Neural progenitor cell (in vitro differentiated cells): ENCODE measurements at places on chromosomes 4 and X.

- no peak for DNase-seq
Observed at GRCh38 chrX:131646106-131646505, 102.2 kb downstream of the OR13H1 start.

GRCh38 chr4:87965501-87965975 is 10.0 kb upstream of the SPP1 start:
- no peak for DNase-seq

GRCh38 chr4:97144199-97144598 is 999.1 kb downstream of the STPG2 start:
- no peak for DNase-seq

- DNase-seq = peak; percentile 75
Observed at GRCh38 chr4:141132709-141133145, 542 bp downstream of the RNF150 start.

DNA sequence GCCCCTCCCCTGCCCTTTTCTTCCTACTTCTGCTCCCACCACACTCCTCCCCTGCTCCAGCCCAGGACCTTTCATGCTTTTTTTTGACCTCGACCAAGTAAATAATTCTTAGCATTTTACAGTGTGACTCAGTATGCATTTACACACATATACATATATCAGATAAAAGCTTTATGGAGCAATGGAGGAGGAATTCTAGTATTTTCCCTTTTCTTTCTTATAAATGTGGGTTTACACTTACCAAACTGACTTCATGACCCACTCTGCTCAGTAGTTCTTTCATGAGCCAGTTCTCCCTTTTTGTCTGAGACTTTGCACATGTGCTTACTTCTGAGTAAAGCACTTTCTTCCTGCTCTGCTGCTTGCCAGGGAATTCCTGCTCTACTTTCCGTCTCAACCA is 111.8 kb upstream of the H2AZ1 start:
- DNase-seq = no peak

DNA sequence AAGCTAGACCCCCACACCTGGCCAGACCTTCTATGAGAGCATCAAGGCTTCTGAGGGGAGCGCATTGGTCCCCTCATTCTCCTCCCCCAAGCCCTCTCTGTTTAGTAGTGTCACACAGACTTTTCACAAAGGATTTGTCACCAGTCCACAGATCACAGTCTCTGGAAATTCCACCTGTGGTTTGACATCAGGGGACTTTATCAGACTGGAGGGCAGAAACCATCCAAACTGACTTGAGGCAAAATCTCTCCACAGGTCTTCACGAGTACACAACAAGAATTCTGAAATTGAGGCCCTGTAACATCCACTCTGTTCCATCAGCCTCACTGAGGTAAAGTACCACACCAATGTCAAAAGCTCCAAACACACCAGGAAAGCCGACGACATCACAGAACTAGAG is 112.5 kb downstream of the SH3KBP1 start:
- no peak for DNase-seq

DNA sequence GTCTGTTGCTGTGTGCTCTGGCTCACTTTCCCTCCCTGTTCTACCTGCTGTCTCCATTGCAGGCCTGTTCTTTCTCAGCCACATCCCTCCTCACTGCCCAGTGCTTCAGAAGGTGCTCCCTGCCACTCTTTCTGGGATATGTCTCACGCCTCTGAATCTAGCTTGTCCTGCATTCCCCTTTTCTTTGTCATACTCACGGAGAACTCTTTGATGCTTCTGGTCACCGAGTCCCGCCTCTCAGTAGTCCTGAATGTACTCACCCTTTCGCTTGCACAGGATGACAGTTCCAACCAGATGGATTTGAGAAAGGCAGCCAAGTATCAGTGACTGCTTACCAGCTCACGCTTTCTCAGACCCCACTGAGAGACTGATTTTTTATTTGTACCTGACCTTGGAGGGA is 65.2 kb upstream of the TLR2 start:
- DNase-seq = peak; percentile 16

DNA sequence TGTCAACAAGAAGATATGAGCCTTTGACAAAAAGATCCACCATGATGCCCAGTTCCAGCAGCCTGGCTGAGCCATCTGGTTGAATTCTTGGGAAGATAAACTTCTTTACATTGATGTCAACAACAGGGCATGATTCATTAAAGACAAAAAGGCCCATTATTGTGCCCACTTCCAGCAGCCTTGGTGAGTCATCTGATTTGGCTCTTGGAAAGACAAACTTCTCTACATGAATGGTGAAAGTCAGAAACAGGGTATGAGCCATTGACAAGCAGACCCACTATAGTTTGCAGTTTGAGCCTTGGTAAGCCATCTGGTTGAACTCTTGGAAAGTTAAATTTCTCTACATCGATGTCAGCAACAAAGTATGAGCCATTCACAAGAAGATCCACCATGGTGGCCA is 4.1 kb upstream of the CSF2RA start:
- no peak for DNase-seq

DNA sequence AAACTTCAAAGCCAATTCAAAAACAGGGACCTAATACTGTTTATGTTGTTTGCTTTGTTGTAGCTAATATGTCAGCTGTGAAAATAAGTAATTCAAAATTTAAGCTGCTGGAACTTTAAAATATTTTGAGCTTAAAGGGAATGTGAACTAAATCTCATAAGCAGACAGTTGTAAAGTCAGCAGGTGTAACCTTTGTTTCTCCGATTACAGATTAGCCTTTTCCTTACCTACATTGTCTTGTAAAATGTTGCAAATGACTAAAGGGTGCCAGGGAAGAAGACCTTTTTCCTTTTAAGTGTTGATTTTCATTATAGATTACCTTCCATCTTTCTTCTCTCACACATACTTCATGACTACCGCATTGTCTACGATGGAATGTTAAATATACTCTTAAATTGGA is 405.1 kb downstream of the KCNIP4 start:
- no peak for DNase-seq

- DNase-seq = peak; percentile 59
Observed at GRCh38 chr4:153764601-153765368, 5.0 kb upstream of the RNF175 start.

- no peak for DNase-seq
Observed at GRCh38 chr4:98958065-98958464, 29.1 kb upstream of the EIF4E start.

DNA sequence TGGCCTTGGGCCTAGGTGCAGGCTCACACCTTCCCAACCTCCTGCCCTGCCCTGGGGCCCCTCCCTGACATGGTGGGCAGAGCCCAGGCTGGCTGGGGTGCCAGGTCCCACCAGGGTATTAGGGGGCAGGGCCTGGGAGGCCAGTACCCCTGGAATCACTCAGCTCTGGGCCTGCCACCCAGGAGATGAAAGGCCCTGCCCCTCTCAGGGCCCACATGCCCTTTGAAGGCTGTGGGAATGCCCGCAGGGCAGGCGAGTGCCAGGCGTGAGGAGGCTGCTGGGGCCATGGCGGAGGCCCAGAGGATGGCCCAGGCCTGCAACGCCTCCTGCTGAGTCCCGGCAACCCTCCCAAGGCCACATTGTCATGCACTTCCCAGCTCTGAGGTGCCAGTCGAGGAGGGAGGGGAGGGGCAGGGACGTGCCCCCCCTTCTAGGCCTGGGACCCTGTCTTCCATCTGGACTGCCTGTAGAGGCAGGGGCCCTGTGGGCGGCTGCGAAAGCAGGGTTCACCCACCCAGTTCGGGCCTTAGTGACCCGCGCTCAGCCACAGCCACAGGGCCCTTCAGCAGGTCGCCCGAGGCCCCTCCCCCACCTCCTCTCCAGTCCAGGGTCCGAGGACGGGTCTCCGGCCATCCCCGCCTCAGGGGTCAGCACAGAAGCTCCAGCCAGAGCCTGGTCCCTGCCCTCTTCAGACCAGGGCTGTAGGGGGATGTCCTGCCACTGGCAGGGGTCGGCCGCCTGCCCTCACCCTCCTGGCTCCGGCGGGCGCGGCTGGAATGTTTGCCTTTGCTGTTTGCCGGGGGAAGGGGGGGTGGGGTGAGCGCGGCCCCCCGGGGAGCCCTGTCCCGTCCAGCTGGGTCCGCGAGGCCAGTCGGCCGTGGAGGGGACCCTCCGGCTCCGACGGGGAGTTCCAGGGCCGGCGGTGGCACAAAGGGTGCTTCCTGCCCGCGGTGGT is 26.7 kb upstream of the FGFR3 start:
- peak; percentile 74 for DNase-seq

- DNase-seq = no peak
Observed at GRCh38 chr4:148735432-148736155, 293.4 kb upstream of the NR3C2 start.

GRCh38 chrX:152245213-152245612 is 106.8 kb upstream of the MAGEA10 start:
- no peak for DNase-seq

GRCh38 chr4:146470604-146471003 is 51.1 kb downstream of the SLC10A7 start:
- no peak for DNase-seq

- DNase-seq = no peak
Observed at GRCh38 chr4:147076179-147076578, 130.5 kb upstream of the TTC29 start.

DNA sequence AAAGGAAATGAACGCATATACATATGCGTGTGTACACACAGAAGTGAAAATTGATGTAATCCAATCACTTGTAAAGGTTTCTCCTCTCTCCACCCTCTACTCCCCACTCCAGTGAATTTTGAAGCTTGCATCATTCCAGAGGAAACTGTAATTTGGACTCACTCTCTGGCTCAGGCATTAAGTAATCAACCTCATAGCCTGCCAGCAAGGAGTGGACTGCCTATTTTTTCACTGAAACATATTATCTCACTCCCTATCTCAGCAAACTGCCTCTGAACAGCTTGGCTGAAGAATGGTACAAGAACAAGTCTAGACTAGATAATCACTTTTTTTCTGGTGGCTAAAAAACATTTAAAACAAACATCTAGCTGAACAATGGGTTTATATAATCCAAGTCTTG is 124.2 kb downstream of the C4orf51 start:
- no peak for DNase-seq

- DNase-seq = no peak
Observed at GRCh38 chr4:73070074-73070390, 516 bp upstream of the COX18 start.

DNA sequence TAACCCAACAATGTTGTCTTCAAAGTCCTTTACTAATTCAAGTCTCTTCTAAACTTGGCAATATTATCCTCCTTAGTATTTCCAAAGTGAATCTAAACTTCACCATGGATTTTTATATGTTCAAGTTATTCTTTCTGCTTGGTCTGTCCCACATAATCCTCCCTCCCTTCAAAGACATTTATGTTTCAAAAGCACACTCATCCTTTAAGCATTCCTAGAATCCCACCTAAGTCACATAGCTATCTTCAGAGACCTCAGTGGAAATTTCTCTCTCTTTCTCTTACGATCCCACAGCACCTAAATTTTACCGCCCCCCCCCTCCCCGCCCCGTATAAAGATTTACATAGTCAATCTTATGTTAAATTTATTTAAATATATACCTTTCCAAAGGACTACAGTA is 314.9 kb upstream of the GRIA3 start:
- no peak for DNase-seq

- no peak for DNase-seq
Observed at GRCh38 chrX:63869506-63869905, 84.5 kb upstream of the ARHGEF9 start.

- DNase-seq = no peak
Observed at GRCh38 chrX:33095079-33095478, 116.3 kb downstream of the DMD start.
